ENCODE measurements at places on chromosomes 16 and 17.

DNA sequence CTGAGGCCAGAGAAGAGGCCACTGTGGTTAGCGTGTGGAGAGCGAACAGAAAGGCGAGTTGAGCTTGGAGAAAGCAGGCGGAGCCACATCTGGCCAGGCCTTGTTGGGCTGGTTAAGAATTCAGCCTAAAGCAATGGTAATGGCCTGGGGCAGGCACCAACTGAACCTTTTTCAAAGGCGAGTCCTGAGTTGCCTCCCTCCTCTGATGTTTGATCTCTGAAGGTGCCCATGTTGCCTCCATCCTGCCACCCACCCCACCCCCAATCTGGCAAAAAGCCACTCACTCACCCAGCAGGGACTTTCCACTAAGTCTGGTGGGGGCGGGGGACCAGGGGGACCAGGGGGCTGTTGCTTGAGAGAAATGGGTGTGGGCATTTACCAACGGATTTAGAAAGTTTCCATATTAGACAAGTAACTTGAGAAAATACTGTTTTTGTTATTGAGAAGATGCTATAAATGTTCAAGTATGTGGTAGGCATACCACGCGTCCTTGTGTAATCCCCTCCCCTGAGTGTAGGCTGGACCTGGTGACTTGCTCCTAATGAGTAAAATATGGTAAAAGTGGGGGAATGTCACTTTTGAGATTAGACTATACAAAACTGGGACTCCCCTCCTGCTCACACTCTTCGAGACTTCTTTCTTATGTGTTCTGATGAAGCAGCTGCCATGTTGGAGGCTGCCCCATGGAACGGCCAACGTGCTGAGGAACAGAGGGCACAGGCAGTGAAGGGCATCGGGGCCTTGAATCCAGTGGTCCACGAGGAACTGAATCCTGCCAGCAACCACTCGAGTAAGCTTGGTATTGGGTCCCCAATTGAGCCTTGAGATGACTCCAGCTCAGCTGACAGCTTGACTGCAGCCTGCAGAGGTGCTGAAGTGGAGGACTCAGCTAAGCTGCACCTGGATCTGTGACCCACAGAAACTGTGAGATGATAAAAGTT is 29.9 kb upstream of the TNS4 start:
- peak; percentile 80 for DNase-seq

DNA sequence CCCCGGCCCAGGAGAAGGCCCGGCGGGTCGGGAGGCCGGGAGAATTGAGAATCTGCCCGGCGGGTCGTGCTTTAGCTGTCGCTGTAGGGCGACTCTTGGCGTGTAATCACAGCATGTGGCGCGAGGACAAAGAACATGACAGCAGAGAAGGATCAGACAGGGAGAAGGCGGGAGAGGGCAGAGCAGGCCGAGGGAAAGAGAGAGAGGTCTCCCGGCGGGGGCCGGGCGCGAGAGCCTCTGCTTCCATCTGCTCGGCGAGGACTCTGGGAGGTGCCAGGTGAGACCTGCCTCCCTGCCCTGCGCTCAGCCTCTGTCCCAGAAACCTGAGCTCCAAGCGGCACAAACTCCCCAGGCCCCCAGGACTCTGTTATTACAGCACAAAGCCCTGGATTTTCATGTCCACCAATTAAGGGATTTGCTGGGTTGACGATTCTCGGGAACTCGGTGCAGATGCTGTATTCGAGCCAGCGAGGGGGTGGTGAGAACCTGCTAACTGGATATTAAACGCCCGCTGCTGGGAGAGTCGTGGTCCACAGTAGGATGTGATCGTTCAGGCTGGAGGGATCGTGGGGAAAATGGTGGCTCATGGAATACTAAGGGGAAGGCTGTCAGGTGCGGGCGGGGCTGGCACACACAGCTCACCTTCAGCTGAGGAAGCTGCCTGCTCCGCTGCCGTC is 172.0 kb upstream of the CIBAR2 start:
- DNase-seq = no peak

GRCh38 chr16:23388786-23389185 is 64.2 kb downstream of the COG7 start:
- DNase-seq = no peak

DNA sequence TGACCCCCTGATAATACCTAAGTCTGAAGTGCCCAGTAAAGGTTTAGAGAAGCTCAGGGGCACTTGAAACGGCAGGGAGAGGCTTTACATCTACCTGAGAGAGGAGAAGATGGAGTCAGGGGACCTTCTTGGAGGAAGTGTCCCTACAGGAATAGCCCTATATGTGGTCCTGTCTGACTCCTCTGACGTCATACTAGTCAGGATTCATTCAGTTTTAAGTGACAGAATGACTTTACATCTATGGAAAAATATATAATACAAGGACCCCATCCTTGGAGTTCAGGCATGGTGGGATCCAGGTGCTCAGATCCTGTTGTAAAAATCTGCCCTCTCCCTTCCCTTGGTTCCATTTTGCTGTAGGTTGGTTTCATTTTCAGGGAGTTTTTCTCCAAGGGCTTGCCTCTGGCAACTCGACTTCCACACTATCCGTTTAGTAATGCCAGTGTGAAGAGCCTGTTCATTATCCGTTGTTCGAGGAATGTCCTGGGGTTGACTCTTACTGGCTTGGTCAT is 205.6 kb downstream of the IRF8 start:
- no peak for DNase-seq

DNA sequence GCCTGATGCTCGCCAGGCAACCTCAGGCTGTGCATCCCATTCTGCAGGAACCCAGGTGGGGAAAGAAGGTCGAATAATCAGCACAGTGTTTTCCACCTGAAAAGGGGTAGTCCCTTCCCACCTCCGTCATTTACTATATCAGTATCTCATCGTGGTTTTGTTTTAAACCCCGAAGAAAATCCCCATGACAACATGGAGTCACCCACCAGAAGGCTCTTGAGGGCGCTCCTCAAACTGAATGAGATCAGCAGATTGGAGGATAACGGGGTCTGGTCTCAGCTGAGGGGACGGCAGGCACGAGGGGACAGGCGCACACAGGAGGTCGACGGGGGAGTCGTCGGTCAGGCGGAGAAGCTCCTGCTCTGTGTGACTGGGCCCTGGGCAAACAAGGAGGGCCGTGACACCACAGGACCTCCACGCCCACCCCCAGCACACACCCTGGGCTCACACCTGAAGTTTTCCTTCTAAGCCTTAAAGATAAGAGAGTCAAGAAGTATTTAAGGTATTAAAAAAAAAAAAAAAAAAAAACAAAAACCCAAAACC is 44.2 kb downstream of the MARF1 start:
- no peak for DNase-seq

- no peak for DNase-seq
Observed at GRCh38 chr17:51185763-51186332, 19.6 kb downstream of the NME2 start.

DNA sequence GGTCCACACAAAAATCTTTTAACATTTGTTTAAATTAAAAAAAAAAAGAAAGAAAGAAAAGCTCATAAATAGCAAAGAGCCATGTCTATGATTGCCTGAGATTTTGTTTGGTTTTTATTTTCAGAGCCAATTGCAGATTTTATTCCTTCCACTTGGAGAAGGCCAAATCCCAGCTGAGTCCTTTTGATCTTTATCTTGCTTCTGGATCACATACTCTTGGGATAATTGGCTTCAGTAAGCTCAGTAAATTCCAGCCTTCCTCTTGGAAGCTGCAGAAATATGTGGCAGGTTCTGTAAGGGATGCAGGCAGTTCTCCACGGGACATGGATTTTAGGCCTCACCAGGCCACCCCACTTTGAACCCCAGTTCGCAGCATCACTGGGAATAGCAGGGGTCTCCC is 63.3 kb upstream of the TMC5 start:
- no peak for DNase-seq

DNA sequence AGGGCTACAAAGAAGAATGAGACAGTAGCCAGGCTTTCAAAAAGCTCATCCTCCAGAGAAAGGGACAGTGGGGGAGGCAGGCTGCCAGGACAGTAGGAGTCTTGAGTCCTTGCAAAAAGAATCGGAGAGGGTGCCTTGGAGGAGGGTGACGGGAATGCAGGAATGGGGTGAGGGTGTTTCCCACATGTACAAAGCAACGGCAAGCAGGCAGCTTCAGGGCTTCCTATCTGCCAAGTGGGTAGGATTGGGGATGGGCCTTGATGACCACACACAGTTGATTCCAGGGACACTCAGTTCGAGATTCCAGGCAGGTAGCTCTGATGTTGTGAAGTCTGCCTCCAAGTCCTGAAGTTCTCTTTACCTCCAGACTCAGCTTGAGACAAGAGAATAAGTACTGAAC is 54.4 kb downstream of the C17orf67 start:
- DNase-seq = no peak

DNA sequence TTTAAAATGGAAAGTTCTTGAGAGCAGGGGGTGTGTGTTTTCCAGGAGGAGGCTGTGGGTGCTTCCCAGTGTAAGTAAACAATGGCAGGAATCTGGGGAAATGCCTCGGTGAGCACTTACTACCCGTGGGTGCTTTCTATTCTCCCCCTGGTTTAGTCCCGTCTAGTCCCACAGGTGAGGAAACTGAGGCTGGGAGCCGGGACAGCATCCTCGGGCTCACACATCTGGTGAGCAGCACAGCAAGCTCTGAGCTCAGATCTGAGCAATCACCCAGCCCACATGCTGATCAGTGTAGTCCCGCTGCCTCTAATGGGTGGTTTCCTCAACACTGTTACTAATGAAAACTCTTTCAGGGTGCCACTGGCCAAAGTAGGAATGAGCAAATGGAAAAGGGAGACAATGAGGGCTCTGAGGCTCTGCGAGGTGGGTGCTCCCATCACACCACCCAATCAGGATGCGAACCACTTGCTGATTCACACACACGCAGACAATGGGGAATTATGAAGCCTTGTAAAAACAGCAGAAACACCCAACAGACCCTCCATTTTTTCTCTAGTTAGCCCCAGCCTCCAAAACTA is 202.6 kb downstream of the PARN start:
- DNase-seq = no peak

DNA sequence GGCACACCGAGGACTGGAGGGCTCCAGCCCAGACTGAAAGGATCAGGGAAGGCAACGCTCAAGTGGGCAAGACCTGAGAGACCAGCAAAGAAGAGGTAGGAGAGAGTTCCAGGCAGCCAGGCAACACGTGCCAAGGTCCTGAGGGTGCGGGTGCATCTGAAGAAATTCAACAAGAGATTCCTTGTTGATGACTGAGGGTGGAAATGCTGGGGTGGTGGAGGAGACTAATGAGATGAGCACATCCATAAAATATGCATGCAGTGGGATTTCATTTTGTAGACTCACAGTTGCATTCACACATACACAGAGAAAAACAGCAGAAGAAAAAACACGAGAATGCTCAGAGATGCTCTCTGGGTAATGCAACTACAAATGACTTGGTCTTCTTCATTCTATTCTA is 154.8 kb upstream of the FOXF1 start:
- no peak for DNase-seq

DNA sequence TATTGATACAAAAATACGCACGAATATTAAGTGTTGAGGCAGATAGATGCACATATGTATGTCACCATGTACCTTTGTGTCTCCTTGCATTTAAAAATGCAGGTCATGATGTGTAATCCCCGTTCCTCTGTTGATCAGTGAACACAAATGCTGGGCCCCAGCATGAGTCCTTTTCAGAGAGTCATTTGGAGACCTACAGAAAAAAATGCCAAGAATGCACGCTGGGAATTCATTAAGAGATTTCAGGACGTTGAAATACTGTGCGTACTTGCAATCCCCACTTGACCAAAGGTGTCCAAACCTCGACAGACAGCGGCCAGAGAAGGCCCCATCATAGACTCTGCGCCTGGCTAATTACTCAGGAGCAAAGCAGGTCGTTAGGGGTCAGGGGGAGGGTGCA is 496.0 kb downstream of the MAF start:
- no peak for DNase-seq

DNA sequence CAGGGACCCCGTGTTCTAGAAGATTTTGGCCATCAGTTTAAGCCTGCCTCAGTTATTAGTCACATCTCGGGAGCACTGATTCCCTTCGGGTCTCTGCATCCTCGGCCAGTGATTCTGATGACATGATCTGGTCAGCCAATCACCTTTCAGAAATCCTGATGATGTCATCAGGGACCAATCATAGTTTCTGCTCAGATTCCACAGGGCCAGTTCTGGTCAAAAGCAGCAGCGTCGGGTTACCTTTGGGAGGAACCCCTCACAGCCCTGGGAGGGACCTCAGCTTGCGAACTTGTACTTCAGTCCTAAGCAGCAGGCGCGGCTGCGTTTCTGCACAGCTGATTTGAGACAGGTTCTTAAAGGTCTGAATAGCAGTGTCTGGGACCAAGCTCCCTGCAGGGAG is 13.9 kb downstream of the KDM8 start:
- DNase-seq = no peak

GRCh38 chr17:64496348-64496785 is 487 bp downstream of the POLG2 start:
- DNase-seq = no peak

DNA sequence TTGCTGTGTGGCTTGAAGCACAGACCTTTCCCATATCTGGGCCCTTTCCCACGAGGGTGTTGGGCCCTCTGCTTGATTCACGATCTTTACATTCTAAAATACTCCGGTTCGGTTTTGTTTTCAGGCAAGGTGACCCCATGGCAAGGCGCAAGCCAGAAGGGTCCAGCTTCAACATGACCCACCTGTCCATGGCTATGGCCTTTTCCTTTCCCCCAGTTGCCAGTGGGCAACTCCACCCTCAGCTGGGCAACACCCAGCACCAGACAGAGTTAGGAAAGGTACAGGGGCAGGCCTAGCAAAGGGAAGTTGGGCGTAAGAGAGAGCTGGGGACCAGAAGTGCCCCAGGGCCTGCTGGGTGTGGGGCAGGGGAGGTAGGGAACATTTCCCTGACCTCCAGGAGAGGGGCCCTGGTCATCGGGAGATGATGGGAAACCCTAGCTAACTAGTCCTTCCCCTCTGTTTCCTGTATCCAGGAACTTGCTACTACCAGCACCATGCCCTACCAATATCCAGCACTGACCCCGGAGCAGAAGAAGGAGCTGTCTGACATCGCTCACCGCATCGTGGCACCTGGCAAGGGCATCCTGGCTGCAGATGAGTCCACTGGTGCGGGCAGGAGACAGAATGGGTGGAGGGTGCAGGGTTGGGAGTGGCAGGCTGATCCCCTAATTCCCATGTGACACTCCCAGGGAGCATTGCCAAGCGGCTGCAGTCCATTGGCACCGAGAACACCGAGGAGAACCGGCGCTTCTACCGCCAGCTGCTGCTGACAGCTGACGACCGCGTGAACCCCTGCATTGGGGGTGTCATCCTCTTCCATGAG is 1.4 kb downstream of the ALDOA start:
- DNase-seq = no peak

Measured in CD4-positive, alpha-beta T cell treated with Interleukin-1 beta for 1 hour (primary cell).